ENCODE measurements at places on chromosomes 13 and 19. TPM values are rescaled to one million over a fixed set of nuclear protein-coding genes. Genes with fewer than 3 reads are reported as not detected.
A peak's percentile ranks its signal among the peaks of the same experiment; 100 is the strongest.

GRCh38 chr19:28396287-28396831 lies 816.6 kb downstream of the UQCRFS1 start:
- no peak for DNase-seq

- DNase-seq: peak; percentile 21
These were observed 30.4 kb upstream of the IRS2 start for GRCh38 chr13:109816808-109817203.

DNA sequence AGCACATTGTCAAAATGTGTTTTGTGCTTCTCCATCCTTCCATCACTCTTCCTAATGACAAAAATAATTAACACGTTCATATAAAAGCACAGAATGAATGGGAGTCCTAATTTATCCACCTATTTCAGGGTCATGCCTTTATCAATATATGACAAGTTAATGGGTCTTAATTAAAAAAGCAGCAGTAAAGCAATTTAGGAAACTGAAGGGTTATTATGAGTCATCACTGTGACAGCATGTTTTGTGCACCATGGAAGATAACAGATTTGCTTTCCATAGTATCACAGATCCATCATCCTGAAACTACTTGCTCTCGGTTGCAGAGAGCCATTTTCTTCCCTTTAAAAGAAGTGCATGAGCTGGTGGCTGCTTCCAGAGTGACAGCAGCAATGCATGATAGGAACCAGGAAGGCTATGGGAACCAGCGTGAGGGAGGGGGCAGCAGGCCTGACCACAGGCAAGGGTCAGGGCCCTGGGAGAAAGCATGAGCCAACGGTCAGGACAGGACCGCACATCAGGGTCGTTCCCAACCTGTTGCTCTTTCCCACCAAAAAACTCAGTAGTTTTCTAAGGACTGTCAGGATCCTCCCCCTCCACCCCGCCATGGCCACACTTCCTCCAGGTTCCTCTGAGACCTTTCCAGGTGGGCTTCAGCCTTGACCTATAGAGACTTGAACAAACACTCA lies 784.1 kb downstream of the UQCRFS1 start:
- no peak for DNase-seq

- DNase-seq: no peak
These were observed 59.0 kb upstream of the UQCRFS1 start for GRCh38 chr19:29271911-29272310.

DNA sequence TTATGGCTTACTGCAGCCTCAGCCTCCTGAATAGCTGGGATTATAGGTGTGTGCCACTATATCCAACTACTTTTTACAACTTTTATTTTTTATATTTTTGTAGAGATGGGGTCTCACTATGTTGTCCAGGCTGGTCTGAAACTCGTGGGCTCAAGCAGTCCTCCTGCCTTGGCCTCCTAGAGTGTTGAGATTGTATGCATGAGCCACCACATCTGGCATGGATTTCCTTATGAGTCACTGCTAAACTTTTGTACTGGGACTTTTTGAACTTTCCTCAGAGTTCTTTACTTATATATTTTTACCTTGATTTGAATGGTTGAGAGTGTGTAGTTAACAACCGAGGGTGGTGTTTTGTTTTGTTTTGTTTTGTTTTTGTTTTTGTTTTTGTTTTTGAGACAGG lies 33.4 kb downstream of the DNAJC3 start:
- peak; percentile 84 for DNase-seq

DNA sequence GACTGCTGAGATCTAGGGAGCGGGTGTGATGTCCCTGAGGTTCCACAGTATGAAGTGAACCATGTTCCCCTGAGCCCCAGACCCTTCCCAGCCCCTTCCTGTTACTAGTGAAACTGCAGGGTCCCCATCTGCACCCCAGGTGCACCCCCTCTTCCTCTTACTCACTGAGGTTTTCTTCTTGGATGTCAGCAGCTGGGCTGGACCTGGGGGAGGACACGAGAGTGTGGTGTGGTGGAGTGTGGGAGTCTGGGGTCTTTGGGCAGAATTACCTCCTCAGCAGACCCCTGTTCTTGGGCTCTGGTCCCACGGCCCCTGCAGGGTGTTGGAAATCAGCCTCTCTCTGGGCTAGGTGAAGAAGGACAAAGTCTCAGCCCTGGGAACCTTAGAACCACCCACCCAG lies 3.3 kb upstream of the LILRA6 start:
- DNase-seq: no peak

Gene ZBTB7A
- total RNA-seq: 4.2 TPM

- DNase-seq: no peak
These were observed 1519.2 kb downstream of the EFNB2 start for GRCh38 chr13:105016266-105016665.

DNA sequence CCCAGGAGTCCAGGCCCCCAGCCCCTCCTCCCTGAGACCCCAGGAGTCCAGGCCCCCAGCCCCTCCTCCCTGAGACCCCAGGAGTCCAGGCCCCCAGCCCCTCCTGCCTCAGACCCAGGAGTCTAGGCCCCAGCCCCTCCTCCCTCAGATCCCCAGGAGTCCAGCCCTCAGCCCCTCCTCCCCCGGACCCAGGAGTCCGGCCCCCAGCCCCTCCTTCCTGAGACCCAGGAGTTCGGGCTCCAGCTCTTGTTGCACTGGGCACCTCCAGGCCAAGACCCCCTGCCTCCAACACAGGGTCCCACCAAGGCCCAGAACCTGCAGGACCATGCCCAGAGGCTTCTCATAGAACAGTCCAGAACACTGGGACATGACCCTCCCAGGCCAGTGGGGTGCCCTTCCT lies 3.8 kb downstream of the ERCC1 start:
- no peak for DNase-seq

GRCh38 chr13:102875256-102875655 lies 29.4 kb downstream of the ERCC5 start:
- DNase-seq: no peak

Gene FFAR2
- not detected for total RNA-seq

- no peak for DNase-seq
These were observed 42.3 kb downstream of the ZNF493 start for GRCh38 chr19:21439201-21439751.

GRCh38 chr13:111646456-111646855 lies 326.0 kb downstream of the TEX29 start:
- DNase-seq: no peak

Gene OR4F17
- not detected for total RNA-seq

Gene IRS2
- total RNA-seq: 0.36 TPM

DNA sequence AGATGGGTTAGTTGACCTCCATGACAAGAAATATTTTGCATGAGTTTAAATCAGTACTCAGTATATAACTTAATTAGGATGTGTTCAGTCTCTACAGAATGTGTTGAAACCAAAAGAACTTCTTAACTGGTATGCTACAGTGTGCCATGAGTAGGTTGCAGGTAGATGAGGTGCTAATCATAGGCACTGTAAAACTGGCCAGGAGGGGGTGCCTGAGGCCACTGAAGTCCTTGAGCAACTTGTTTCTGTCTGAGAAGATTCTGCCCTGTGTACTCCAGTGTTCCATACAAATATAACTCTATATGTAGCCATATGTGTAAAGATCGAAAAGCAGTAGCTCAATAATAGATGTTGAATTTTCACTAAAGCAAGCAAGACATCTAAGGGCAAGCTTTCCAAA lies 549.2 kb upstream of the KLF12 start:
- DNase-seq: no peak

- no peak for DNase-seq
These were observed 144.8 kb downstream of the UFM1 start for GRCh38 chr13:38494445-38494844.

DNA sequence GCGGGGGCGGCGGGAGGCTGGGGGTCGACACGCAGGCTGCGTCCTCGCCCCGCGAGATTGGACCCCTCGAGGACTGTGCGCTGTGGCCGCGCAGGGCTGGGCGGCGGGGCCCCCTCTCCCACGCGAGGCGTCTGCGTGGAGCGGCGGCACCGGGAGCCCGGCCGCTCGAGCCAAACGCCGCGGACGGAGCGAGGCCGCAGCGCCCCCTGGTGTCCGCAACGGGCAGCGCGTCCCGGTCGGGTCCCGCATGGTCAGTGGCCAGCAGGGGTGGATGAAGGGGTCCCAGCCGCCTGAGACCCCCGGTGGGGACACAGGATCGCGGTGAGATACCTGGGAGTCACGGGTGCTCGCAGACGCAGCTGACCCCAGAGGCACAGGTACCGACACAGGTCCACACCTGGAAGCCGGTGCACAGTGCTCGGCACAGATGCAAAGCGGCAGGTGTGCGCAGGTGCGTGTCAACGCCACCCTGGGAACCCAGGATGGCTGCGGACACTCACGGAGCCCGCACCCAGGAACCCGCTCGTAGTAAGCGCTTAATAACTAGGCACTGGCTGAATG lies 2.1 kb upstream of the CIRBP start:
- DNase-seq: no peak

GRCh38 chr13:34162544-34162933 lies 344.6 kb downstream of the RFC3 start:
- DNase-seq: peak; percentile 34

Gene SCN1B
- 2.0 TPM for total RNA-seq

Gene IGFL2
- total RNA-seq: not detected

Gene FGF14
- total RNA-seq: under 0.01 TPM

DNA sequence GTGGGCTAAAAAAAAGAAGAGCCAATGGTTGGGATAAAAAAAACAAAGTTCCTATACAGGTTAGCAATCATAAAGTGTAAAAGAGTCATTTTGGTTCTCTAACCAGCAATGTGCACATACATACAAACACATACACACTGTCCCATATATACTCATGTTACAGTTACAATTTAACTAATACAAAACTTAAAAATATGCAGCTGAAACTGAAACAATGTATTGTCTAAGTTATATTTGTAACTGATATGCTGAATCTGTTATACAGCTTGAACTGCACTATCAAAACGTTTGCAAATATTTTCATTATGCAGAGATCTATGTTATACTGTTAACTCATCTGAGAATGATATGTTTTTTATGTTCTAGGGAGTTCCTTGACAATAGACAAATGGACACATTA lies 173.7 kb downstream of the KLF12 start:
- no peak for DNase-seq

GRCh38 chr13:108925070-108925469 lies 295.7 kb downstream of the MYO16 start:
- DNase-seq: no peak

Gene APC2
- 0.36 TPM for total RNA-seq

- DNase-seq: peak; percentile 16
These were observed 15.8 kb upstream of the ELF1 start for GRCh38 chr13:41034881-41035280.

DNA sequence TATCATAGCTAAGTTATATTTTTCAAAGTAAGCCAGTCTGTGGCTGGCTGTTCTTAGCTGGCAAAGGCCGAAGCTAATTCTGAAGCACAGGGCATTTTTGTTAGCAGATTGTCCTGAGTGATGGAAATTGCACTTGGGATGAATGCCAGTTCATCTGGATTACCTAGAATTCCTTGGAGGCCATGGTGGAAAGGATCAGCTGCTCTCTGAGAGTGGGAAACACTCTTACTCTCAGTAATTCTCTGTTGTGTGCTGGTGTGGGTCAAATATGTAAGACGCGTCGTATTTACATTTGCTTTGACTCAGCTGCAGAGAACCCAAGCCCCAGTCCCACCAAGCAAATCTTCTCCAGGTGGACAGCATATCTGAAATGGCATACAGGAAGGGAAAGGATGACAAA lies 60.7 kb upstream of the C1QTNF9B start:
- DNase-seq: peak; percentile 49

Gene SMIM44
- total RNA-seq: not detected

DNA sequence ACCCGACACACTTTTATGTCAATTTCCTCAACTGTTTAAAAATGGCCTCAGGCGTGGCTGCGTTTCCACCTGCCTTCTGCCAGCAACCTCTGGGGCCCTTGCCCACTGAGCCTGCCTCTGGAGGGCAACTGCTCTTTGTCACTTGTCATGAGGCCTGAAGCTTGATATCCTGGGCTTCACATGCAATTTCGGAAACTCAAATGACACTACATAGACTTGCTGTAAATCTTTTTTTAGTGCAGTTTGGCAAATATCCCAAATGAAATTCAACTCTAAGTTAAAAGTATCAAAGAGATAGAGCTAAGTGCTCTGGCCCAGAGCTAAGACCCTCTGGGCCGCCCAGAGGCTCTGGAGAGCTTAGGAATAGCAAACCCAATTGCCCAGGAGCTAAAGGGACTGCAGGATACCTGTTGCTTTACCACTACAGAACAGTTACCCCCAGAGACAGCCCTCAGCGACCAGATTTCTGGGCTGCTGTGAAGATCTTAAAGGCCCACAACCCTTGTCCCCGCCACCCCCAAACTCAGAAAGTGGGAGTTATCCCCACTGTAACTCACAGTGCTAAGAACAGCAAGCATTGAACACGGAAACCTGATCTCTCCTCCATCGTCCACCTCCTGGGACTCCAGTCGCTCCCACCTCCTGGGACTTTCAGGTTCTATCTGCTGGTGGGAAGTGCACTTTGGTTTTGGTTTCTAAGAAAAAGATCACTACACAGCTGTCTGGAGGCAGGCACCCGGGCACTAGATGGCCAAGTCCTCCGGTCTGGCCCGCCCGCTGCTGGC lies 19.4 kb downstream of the GJA3 start:
- DNase-seq: no peak

Gene ZNF44
- total RNA-seq: 6.1 TPM

Gene LILRB5
- total RNA-seq: not detected
